Mucosa of gallbladder (tissue), 1 donor: ENCODE measurements at places on chromosomes 12 and 14. TPM values are rescaled to one million over a fixed set of nuclear protein-coding genes. Genes with fewer than 3 reads are reported as not detected.

FGF23 gene
- total RNA-seq: 0.06 TPM

TCP11L2 gene
- total RNA-seq: 48.9 TPM

OTUB2 gene
- 2.1 TPM for total RNA-seq

GPR68 gene
- total RNA-seq: 1.6 TPM

KITLG gene
- total RNA-seq: 30.5 TPM

TMEM30B gene
- total RNA-seq: 97.8 TPM

DNA sequence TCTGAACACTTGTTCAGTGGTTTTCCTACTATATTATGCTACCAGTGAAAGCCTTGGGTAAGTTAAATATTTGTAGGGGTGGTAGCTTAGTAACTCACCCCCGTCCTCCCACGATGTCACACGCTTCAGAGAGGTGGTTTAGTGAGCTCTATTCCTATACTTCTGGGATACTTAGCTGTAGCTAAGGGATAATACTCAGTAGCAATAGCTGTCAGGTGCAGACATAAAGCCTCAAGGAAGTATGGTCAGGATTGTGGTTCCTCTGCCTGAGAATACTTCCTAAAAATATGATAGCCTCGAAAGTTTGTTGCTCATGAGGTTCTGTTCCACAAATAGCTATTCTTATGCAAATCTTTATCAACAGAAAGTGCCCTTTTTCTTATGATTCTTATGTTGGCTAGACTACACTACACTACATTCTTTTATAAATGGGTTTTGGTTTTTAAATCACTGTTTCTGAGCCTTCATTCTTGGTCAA lies 11.9 kb downstream of the DLST start:
- DNase-seq: no peak

GRCh38 chr12:57850854-57851430 lies 4.4 kb upstream of the CTDSP2 start:
- DNase-seq: no peak

DNA sequence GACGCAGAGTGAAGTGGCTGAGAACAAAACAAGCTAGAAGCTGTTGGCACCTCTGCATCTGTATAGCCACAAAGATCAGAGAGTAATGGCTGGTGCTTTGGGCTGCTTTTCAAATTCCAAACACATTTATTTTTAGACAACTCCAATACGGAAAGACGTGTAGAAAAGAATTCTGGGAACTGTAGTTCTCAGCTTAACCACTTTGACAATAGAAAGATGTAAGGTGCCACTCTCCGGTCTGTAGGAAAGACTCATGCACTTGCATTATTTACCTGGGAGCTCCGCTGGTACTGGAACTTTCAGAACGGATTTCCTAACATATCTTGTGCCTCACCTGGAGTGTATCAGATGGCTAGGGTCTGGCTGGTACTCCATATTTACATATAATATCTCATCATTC lies 1.8 kb upstream of the OR4K2 start:
- no peak for DNase-seq

DNA sequence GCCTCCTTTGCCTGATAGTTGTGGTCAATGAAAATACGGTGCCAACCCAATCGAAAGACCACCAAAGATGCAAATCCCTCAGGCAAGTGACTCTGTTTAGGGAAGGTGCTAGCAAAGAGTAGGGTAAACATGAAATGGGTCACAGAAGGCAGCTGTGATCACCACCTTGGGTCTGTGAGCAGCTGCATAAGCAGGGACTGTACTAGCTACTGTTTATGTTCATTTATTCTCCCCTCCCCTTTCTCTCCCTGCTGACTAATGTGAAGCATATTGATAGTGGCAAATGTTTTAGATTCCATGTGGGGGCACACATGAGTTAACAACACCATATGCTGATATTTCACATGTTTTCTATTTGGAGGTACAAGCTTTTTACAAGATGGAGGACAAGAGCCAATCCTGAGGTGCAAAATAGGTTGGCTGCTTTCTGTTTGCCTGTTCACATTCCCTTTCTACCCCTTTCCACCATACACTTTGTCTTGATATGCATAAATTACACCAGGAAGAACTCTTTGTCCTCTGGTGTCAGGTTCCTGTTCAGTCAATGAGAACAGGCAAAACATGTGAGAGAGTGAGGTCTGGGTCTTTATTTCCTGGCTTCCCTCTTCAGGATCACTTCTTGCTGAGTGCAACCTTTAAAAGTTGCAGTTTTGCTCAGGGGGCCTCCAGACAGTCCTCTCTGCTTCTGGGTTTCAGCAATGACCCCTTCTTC lies 71.1 kb downstream of the AVPR1A start:
- DNase-seq: no peak

- no peak for DNase-seq
These were observed 256.0 kb downstream of the RPAP3 start for GRCh38 chr12:47449797-47450196.

DNA sequence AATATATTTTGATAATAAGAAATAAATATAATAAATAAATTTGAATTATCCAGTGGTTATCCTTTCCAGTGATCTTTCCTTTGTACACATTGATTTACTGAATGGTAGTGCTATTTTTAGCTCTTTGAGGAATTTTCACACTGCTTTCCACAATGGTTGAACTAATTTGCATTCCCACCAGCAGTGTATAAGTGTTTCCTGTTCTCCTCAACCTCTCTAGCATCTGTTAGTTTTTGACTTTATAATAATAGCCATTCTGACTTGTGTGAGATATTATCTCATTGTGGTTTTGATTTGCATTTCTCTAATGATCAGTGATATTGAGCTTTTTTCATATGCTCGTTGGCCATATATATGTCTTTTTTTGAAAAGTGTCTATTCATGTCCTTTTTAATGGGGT lies 333.7 kb downstream of the RAD51B start:
- DNase-seq: no peak

DNA sequence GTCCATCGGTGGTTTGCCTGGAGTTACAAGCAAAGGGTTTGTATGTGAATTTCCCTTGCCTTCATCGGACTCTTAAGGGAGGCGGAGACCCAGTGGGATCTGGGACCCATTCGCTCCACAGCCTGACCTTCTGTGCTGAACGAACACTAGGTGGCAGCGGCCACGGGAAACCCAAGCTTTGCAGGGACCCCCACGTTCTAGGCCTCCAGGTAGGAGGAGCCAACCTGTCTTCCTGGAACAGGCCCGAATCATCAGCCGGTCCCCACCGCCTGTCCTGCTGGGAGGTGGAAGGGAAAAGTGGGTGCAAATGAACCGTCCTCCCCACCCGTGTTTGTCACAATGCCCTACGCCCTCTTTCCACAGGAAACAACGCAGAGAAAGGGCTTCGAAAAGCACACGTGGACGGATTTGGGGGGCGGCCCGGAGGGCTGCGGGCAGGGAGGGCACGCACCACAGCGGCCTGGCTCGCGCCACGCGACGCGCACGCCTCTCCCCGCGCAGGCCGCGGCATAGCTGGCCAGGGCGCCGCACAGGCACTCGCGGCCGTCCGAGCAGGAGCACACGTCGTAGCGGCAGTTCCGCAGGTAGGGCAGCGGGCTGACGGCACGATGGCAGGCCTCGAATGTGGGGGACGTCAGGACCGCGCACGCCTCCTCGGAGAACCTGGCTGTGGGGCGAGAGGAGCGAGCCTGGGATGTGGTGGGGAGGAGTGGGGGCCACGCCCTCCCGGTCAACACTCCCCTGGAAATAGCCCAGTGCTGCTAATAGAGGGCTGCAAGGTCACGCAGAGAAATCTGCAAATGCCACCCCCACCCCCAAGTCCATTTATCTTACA lies 67.8 kb downstream of the VWF start:
- DNase-seq: no peak

- no peak for DNase-seq
These were observed 59.1 kb upstream of the HECTD1 start for GRCh38 chr14:31266437-31267331.

GRCh38 chr12:113040722-113041171 lies 15.8 kb upstream of the DTX1 start:
- peak; percentile 18 for DNase-seq

DNA sequence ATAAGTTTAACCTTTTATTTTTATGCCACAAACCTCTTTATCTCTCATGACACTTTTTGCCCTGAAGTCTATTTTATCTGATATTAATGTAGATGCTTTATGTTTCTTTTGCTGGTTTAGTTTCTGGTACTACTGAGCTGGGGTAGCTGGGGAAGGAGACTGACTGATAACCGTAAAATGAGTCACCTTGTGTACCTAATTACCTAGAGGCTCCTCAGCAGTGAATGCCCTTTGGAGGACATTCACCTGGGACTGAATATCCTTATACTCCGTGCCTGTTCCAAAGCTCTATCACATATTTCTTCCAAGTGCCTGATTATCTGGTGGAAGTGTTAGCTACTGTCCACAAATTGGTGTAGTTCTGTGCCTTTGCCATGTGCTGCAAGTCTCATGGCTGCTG lies 13.9 kb downstream of the ATL1 start:
- no peak for DNase-seq

- DNase-seq: no peak
These were observed 35.6 kb downstream of the ANO4 start for GRCh38 chr12:100830003-100830795.

DNA sequence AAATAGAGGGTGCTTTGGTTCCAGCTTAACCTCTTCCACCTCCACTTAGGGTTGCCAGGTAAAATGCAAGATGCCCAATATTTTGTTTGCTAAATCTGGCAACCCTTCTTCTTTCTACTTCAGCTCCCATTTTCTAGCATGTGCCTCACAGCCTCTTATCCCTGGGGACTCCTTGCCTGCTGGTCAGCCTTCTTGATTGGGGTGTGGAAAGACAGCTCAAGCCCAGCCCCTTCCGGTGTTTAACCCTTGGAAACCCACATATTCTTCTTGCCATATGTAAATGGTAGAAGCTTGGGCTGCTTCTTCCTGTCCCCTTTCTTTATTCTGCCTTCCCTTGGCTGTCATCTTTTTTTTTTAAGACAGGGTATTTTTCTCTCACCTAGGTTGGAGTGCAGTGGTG lies 5.7 kb downstream of the SPIC start:
- DNase-seq: no peak

GRCh38 chr12:116879509-116880212 lies 1.6 kb downstream of the HRK start:
- no peak for DNase-seq
